ENCODE measurements at places on chromosomes 7 and 10.
A peak's percentile ranks its signal among the peaks of the same experiment; 100 is the strongest.

GRCh38 chr10:103685880-103686669 lies 169.3 kb downstream of the SH3PXD2A start:
- peak; percentile 87 for DNase-seq

- DNase-seq: no peak
Observed at GRCh38 chr10:117186832-117187615, 10.3 kb upstream of the KCNK18 start.

DNA sequence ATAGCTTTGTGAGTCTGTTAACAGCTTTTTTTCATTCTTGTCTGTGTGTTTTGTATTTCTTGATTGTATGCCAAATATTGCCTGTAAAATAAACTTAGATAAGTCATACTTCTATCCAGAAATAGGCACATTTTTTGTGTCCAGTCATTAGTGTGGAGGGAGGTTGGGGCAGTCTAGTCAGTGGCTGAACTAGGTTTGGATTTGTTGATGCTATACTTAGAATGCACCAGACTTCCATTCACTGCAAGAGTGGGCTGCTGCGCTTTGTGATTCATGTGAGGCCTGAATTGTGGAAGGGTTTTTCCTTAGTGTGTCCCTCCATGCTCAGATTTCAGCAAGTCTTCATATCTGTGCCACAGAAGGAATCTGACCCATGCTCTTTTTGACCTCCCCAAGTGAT lies 50.0 kb downstream of the TRUB1 start:
- no peak for DNase-seq

DNA sequence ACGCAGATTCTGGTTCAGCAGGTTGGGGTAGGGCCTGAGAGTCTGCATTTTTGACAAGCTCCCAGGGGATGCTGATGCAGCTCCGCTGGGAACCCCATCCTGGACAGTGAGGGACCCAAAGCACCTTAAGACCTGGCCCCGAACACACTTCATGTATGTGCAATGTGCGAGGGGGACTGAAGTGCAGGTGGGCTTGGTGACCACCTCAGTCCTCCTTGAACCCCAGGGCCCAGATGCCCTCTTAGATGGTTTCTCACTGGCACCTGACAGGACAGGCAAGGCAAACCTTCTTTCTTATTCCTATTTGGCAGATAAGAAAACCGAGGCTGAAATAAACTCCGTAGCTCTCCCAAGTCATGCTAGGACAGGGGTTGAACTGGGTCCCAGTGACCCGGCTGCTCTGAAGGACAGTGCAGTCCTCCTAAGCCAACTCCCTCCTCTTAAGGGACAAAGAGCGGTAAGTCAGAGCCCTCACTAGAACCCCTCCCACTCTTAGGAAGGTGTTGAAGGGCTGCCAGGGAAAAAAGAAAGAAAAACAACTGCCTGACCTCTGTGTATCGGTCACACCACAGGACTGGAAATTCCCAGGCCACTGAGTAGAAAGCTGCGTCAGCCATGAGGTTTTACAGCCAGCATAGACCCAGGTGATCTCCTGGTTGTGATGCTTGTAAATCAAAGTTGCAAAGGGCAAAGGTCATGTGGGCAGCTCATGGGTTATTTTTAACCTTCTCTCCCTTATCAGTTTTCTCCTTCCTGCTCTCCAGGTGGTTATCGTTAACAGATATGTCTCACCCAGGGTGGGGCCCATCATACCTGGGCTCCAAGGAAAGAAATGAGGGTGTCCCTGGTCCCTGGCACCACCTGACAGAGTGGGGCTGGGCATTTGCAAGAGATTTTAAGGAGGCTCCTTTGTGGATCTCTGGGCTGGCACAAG lies 90.9 kb upstream of the SMNDC1 start:
- DNase-seq: no peak

DNA sequence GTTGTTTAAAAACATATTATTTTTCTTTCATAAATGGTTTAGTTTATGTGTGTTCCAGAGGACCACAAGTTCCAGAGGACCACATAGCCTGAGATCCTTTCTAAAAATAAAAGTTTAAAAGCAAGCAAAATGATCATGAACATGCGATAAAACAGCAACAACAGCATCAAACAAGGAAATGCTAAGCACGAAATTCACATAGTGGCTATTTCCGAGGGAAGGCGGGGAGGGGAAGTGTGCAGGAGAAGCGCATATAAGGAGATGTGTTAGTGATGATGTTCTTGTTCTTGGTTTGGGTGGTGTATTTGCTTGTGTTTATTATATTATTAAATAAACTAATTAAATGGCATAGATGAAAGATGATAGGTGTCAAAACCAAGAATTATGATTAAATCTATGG lies 1.2 kb downstream of the TBATA start:
- no peak for DNase-seq

GRCh38 chr7:148543-148931 lies 43.8 kb upstream of the FAM20C start:
- DNase-seq: no peak

DNA sequence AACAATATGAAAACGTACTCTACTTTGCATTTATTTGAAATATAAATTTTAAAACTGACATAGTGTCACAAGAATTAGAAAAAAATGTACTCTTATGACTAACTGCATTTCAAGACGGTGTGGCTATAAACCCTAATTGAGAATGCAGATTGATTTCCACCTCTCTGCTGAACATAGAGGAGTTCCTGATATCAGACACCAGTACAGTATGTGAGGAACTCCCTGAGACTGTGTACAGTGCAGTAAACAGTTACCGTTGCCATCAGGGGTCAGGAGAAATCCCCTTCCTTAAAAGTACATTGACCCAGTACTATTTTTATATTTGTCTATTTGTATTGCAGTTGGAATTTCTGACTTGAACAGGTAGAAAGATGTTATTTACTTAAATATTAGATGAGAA lies 61.8 kb upstream of the DKK1 start:
- no peak for DNase-seq

DNA sequence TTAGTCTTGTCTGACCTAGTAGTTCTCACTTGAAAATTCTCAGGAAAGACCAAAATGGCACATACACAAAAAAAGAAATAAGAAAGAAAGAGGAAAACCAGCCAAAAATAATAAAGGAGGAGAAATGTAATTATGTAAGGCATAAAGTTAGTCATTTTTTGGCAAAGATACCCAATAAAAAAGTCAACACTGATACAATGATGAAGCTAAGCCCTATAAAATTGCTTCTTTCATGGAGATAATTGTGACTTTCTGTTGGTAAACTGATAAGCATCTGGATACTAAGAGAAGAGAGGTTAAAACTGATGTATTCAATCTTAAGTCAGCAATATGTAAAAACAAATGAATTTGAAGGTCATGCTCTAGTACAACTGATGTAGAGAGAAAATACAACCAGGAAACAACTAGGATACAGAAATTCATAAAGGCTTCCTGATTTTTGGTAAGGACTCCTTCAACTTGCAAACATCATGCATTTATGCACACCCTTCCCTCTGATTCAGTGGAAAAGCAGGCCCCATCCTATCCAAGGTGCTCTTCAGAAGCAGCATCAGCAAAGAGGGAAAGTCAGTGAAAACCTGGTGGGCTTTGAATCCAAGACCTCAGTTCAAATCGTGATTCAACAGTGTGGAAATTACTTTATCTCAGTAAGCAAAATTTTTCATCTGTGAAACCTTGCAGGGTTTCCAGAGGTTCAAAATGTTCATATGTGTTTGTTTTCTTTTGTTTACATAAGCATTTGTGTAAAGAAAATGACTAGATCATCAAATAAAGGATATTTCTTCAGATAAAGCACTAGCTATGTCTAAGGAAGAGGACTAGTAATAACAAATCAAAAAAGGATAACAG lies 32.6 kb downstream of the IMMP2L start:
- DNase-seq: no peak

DNA sequence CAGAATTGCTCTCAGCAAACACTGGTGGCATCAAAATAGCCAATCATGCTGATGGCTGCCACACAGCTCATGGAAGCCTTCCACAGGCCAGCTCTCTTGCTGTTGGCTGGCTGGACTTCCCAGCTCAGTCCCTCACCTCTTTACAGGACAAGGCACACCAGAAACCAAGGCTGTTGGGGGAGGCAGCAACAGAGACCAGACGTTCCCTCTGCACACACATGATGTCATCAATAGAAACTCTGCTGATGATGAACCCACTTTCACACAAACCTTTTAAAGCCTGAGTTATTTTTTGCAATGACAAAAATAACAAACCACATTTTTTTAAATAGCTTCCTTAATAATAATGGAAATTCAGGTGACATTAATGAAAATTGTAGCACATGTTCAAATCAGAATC lies 300.9 kb upstream of the C7orf33 start:
- no peak for DNase-seq

- DNase-seq: no peak
Observed at GRCh38 chr10:1602037-1602484, 135.3 kb downstream of the ADARB2 start.

- DNase-seq: no peak
Observed at GRCh38 chr10:37710831-37711616, 146.4 kb downstream of the ZNF248 start.

DNA sequence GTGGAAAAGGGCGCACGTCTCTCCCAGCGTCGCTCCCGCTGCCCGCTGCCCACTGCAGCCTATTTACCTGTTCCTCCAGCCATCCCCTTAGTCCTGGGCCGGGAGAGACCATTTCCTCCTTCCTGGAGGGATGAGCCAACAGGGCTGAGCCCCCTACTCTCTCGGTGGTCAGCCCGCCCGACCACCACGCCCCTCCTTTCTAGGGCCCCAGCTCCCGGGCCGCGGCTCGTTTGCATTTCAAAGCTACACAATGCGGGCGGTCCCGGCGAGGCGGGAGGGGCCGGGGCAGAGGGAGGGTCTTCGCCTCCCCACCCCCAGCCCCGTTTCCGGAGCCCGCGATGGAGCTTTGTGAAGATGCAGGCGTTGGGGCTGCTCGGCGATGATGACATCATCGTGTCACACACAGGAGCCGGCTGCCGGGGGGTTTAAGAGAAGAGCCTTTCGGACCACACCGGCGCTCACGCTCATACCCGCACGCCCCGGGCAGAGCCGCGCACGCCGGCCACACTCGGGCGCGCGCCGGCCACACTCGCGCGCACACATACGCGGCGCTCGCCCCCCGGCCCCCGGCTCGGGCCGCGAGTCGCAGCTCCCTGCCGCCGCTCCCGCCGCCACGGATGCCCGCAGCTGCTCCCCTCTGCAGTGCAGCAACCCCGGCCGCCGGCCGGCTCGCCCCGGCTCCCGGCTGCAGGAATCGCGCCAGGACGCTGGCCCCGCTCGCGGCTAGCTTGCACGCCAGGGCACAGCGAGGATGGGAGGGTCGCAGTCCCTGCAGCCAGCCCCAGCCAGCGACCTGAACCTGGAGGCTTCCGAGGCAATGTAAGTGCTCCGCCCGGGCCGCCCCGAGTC lies 107.7 kb upstream of the BTBD16 start:
- DNase-seq: no peak

GRCh38 chr10:12549297-12549696 lies 199.9 kb downstream of the CAMK1D start:
- DNase-seq: no peak

Measured in Right ventricle myocardium inferior (tissue), 1 donor.